ENCODE measurements at places on chromosomes 2 and 18.

GRCh38 chr2:27001950-27002349 lies 30.8 kb upstream of the TMEM214 start:
- no peak for DNase-seq

DNA sequence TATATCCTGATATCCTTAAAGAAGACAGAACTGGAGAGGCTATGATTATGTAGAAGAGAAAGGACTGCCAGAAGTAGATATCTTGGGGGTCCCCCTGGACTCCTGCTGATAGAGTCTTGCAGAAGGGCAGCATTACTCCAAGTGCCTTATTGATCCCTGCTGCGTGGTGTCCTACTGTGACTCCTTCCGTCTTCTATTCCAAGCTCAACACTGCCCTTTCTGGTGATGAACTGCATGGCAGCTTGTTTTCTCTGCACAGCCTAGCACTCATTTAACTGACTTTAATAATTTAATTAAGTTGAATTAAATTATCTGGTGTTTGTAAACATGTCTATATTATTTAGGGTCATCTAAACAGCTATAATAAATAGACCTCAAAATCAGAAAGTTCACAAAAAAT lies 194.1 kb upstream of the DSEL start:
- DNase-seq, result no peak

DNA sequence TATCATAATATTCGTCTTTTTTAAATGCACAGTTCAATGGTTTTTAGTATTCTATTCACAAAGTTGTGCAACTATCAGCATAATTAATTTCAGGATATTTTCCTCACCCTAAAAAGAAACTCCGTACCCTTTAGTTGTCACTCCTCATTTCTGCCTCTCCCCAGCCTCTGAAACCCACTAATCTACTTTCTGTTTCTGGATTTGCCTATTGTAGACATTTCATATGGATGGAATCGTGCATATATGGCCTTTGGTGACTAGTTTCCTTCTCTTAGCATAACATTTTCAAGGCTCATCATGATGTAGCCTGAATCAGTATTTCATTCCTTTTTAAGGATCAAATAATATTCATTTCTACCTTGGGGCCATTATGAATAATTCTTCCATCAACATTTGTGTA lies 18.5 kb downstream of the NEURL3 start:
- DNase-seq, result no peak

DNA sequence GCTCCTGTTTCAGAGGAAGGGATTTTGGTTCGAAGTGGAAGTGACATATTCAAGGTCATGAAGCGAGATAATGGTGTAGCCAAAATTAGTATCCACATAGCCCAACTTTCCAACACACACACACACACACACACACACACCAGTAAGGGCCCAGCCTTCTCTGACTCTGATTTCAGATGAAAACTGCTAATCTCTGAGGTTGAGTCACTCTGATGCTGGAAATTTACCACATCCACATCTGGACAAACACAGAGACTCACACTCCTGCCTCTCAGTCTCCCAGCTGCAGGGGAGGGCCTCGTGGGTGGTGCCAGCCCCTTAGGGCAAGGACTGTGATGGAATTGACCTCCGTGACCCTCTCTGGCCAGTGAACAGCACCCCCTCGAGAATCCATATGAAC lies 29.0 kb upstream of the SLC35F6 start:
- DNase-seq, result no peak

GRCh38 chr2:98833917-98834263 lies 102.1 kb downstream of the CRACDL start:
- DNase-seq, result no peak

Data from CD4-positive, alpha-beta T cell treated with Interleukin-15 for 1 hour (primary cell).